ENCODE measurements at places on chromosomes 7 and 10.

GRCh38 chr10:43879742-43880141 is 231.1 kb upstream of the ZNF32 start:
- DNase-seq: no peak

- no peak for DNase-seq
Observed at GRCh38 chr10:73964743-73965142, 33.2 kb upstream of the VCL start.

GRCh38 chr7:23017309-23017708 is 3.4 kb upstream of the HYCC1 start:
- no peak for DNase-seq

DNA sequence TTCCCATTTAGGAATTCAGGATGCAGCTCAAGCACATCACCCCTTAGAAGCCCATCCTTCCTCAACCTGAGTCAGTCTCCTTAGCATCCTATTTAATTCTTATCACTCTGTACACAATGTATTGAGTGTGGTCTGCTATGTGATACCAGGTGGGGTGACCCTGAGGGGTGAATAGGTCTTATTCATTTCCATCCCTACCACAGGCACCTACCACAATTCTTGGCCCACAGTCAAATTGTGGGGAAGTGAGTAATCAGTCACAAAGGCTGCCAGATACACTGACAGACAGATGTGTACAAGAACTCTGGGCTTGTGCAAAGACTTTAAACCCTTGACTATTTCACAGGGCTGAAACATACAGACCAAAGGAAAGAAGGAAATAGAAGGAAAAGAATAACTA is 560.5 kb downstream of the PARD3 start:
- no peak for DNase-seq

DNA sequence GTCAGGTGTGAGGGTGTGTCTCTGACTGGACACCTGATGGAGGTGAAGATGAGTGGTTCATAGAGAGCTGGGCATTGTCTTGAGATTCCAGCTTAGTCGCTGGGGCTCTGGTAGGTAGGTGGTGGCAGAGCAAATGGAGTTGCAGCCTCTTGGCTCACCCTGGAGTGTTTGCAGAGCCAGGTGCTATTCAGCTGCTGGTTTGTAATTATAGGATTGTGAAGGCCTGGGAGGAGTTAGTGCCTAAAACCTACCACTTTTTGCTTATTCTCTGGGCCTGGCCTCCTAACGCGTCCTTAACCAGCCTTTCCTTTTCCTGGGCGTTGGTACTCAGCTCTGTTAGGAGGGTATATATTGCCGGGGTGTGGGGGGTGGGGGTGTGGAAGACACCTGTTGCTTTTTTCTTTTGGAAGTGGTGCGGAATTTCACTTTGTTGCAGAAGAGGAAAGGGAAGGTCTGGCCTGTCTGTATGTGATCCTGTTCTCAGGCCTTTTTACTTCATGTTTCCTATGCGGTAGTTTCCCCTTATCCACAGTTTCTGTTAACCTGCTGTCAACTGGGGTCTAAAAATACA is 3.2 kb downstream of the PPRC1 start:
- DNase-seq: no peak

GRCh38 chr7:7668706-7669105 is 28.2 kb downstream of the UMAD1 start:
- no peak for DNase-seq

DNA sequence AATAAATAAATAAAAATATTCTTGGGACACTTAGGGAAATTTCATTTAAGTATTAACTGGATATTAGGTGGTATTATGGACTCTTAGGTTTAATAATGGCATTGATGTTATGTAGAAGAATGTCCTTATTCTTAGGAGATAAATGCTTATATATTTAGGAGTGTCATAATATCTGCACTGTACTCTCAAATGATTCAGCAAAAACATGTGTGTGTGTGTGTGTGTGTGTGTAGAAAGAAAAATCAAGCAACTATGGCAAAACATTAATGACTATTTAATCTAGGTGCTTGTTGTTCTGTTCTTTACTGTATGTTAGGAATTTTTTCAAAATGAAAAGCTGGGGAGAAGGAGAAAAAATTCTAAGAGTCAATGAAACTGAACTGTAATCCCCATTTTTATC is 3.9 kb downstream of the ASNS start:
- no peak for DNase-seq

- DNase-seq: no peak
Observed at GRCh38 chr10:63700631-63701156, 179.5 kb downstream of the REEP3 start.

DNA sequence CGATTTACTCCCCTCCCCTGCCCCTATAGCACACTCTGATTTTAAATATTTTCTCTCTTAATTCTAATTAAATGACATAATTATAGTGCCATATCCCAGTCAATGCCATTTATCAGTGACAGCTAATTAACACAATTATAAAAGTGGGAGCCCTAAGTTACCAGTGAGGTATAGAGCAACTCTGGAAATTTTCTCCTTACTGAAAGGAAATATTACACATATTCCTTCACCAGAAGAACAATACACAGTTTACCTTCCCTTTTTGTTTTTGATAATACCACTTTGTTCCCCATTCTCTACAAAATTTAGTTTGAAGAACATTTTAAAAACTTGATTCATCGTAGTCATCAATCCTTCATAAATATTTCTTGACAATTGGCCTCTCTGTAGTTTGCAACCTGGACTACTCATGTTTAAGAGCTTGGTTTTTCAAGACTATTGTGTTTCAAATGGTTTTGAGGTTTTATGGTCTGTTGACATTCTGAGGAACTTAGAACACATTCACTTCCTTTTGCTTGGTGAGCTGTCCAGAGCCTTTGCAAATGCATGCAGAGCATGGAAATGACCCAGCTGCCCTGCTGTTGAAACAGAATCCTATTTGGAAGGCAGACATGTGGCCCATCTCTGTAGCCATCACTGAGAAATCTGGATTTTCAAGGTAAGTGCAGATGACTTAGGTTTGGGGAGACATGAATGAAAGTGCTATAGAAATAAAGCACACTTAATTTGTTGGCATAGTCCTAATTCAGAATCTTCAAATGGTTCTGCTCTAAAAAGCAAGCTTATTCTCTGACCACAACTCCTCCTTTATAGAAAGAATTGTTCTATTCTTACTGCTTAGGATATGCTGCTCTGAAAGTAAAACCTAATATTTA is at the start of gene GPR141:
TSS of gene GPR141 (plus strand) at position 521 of the 875 bp plus-strand sequence. CDS start 56,628 bp downstream, outside the sequence.
- no peak for DNase-seq

- no peak for DNase-seq
Observed at GRCh38 chr10:1381339-1381738, 325.2 kb downstream of the WDR37 start.

GRCh38 chr10:17943033-17943745 is 8.5 kb upstream of the SLC39A12 start:
- no peak for DNase-seq

DNA sequence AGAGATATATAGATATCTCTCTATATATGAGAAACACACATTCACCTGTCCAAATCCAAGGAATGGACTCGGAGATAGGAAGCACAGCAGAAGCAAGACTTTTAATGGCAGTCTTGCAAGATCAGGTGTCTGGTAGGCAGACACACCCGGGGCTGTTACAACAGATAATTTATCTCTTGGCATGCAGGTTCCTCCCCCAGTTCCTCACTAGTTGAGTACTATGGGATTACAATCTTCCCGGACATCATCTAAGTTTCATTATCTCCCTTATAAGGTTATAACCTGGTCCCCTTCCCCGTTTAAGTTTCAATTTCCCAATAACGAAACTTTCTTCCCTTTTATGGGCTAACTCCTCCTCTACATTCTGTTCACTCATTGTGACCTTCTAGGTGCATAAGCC is 399.3 kb downstream of the PPP1R3A start:
- DNase-seq: no peak

GRCh38 chr7:2409745-2410414 is 6.5 kb downstream of the CHST12 start:
- no peak for DNase-seq

DNA sequence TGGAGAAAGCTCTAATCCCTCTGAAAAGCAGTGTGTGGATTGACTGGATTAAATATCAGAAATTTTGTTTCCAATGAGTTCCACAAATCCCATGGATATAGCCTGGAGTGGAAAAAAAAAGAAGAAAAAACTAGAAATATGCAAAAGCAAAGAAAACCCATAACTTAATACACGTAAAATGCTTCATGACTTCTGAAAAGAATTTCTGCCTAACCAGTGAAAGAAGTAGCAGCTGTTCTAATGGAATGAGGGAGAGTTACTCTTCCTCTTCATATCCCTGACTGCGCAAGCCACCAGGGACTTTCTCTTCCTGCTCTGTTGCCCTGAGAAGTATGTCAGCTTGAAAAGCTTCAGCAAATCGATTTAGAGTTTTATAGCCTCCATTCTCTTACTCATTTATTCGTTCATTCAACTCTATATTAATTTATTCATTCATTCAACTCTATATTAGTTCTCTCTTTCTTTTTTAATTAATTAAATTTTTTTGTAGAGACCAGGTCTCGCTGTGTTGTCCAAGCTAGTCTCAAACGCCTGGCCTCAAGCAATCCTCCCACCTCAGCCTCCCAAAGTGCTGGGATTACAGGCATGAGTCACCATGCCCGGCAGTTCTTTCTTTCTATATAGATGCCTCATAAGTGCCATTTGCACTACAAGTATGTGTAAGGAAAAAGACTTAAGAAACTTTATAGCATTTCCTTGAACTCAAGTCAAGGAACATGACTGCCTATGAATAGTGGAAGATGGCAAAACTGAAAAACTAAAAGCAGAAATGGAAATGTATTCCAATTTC is 447.3 kb upstream of the NRP1 start:
- no peak for DNase-seq

DNA sequence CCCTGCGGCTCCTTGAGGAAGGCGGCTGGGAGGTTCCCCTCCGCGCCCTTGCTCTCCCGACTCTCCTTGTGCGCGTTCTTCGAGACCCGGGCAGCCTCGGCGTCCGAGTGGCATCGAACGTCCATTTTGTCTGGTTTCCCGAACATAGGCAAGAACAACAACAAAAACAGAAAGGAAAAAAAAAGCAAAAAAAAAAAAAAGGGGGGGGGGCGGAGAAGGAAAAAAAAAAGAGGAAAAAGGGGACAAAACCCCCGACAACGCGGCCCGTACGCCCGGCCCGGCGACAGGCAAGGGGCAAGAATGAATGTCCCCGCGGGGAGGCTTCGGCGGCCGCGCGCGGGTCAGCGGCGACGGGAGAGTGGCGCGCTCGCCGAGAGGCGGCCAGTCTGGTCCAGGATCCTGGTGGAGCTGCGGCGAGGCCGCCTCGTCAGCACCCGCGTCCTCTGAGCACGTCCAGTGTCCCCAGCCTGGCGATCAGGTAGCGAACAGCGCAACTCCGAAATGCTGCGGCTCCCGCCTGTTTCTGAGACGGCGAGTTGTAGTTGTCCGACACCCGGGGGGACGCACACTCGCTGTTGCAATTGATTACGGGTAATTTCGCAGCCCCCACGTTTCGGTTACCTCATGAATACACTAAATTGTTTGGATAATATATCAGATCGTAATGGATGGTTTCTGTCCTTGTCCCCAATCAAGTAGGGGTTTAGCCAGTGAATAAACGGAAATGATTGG is at the start of gene VAX1:
TSS of gene VAX1 (minus strand) at position 360 of the 732 bp plus-strand sequence. CDS start at position 146, 214 bp downstream.
- DNase-seq: no peak

GRCh38 chr7:132286836-132287235 is 289.4 kb downstream of the PLXNA4 start:
- DNase-seq: no peak

GRCh38 chr7:45269192-45269591 is 111.6 kb downstream of the RAMP3 start:
- no peak for DNase-seq

GRCh38 chr10:33826186-33826585 is 491.7 kb upstream of the NRP1 start:
- no peak for DNase-seq

GRCh38 chr10:6778992-6779701 is 199.1 kb upstream of the PRKCQ start:
- DNase-seq: no peak

- no peak for DNase-seq
Observed at GRCh38 chr10:103803941-103804340, 51.4 kb downstream of the SH3PXD2A start.

GRCh38 chr10:132467464-132468149 is 70.0 kb upstream of the INPP5A start:
- no peak for DNase-seq

DNA sequence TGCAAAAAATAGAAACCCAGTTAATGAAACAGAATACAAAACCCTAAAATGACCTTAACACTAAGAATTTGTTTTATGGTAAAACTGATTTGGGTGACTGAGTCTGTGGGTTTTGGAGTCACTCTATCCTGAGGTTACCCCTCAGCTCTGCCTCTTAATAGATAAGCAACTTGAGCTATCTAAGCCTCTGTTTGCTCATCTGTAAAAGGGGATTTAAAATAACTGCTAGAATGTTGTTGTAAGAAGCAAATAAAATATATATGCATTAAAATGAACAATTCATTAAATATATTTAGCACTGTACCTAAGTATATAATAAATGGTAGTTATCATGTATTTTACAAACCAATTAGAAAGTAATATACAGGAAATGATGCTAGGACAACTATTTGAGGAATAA is 115.4 kb downstream of the CABCOCO1 start:
- DNase-seq: no peak

GRCh38 chr10:35783305-35783838 is 141.3 kb upstream of the FZD8 start:
- no peak for DNase-seq

DNA sequence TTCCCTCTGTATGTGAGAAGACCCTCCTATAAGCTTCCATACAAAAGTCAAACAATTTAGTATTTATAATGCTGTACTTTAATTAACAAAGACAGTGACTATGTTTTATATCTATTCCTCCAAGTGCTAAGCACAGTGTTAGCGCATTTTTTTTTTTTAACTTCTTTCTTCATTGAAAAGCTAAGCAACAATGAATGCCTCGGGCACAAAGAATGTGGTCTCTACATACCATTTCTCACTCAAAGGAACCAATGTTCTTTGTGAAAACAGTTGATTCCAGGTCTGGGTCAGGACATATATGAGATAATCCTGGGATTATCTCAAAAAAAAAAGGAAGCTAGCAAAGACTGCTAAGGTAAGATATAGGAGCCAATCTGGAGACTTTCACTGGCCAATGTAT is 26.2 kb upstream of the REEP3 start:
- DNase-seq: no peak

DNA sequence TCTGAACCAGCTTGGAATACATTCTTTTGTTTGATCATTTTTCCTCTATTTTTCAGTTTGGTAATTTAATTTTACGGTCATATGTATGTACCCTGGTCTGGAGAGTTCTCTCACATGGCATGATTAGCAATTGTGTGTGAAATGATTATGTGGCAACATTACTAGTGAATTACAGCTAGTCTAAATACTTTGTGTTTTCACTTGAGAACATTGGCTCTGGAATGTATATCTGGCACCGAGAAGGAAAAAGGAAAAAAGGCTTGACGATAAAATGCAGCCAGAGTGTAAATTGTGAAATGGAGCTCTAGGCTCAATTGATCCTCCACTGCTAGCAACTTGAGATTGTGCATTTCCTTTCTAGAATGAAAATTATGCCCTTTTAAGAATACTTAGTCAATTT is 397.2 kb downstream of the EXOC4 start:
- DNase-seq: no peak

GRCh38 chr10:112369495-112370423 is 4.2 kb upstream of the ACSL5 start:
- no peak for DNase-seq

- no peak for DNase-seq
Observed at GRCh38 chr10:77180104-77180503, 457.5 kb downstream of the KCNMA1 start.

- no peak for DNase-seq
Observed at GRCh38 chr7:111272092-111272491, 181.2 kb downstream of the LRRN3 start.

GRCh38 chr10:36779238-36779846 is 346.1 kb upstream of the ANKRD30A start:
- no peak for DNase-seq
